T-helper 2 cell treated with Interferon-gamma antibody and Interleukin-4, amounts not matched to agents 5 μg/mL and 100 μg/mL, for 36 hours (primary cell): ENCODE measurements at places on chromosomes 7 and 10.

DNA sequence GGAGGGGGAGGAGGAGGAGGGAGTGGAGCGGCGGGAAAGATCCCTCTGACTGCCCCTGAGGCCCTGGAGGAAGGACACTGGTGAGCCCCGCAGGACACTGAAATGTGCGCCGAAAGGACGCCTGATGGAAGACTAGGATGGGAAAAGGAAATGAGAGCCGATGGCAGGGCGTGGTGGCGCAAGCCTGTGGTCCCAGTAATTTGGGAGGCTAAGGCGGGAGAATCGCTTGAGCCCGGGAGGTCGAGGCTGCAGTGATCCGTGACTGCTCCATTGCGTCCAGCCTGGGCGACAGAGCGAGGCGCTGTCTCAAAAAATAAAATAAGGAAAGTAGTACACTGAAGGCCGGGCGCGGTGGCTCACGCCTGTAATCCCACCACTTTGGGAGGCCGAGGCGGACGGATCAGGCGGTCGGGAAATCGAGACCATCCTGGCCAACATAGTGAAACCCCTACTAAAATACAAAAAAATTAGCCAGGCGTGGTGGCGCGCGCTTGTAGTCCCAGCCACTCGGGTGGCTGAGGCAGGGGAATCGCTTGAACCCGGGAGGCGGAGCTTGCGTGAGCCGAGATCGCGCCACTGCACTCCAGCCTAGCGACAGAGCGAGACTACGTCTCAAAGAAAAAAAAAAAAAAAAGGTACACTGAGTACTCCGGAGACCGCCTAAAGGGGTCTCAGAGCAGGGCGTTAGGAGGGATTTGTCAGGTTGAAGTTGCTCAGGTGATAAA is 561 bp upstream of the HNRNPF start:
- peak overlapping the region; percentile 97 for H3K4me3 ChIP-seq
- DNase-seq: peak; percentile 63
- H3K36me3 ChIP-seq: peaks cover 34% of the 10 kb centered on the region
- H3K4me1 ChIP-seq: peaks cover 15% of the 10 kb centered on the region

- H3K36me3 ChIP-seq: peaks cover 2% of the 10 kb centered on the region
- no peaks in the 10 kb centered on the region for H3K27me3 ChIP-seq
- no peak overlapping the region for H3K27ac ChIP-seq
- peaks cover 5% of the 10 kb centered on the region for H3K4me1 ChIP-seq
- H3K4me3 ChIP-seq: no peak overlapping the region
Measured at GRCh38 chr10:101901340-101901739, 57.7 kb upstream of the KCNIP2 start.

GRCh38 chr7:18515067-18515466 is 19.5 kb downstream of the HDAC9 start:
- H3K4me3 ChIP-seq: no peak overlapping the region
- H3K4me1 ChIP-seq: no peaks in the 10 kb centered on the region
- no peaks in the 10 kb centered on the region for H3K27me3 ChIP-seq
- no peak for DNase-seq

DNA sequence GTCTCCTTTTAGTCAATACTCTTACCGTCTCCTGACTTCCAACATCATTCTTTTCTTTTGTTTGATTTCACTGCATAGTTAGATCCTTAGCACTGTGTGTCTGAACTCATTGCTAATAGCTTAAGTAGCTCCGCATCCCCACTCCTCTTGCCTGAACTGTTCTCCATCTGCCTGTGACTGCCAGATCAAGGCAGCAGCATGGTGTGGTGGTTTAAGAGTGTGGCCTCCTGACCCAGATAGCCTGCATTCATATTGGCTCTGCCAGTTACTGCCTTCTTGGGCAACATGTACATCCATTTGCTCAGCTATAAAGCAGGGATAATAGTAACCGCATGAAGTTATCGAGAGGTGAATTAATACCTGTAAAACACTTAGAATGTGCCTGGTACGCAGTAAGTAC is 50.8 kb downstream of the SUFU start:
- H3K27ac ChIP-seq: no peak overlapping the region
- no peak for DNase-seq
- no peaks in the 10 kb centered on the region for H3K27me3 ChIP-seq
- H3K36me3 ChIP-seq: peaks cover 11% of the 10 kb centered on the region

- H3K4me3 ChIP-seq: no peak overlapping the region
Measured at GRCh38 chr7:71348821-71349681, 217.1 kb downstream of the GALNT17 start.

DNA sequence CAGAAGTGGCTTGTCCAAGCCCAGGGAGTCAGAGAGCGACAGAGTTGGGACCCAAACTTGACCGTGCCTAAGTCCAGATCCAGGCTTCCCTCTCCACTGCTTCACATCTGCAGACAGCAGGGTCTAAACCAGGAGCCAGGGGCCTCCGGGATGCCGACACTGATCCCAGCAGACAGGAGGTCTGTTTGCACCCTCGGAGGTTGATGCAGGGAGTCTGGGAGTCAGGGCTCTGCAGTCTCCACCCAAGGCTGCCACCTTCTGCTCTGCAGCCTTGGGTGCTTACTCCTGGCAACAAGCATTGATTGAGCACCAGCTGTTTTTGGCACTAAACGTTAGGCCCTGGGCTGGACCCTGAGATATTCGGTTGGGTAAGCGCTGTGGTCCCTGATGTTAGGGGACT is 21.0 kb downstream of the ELFN1 start:
- H3K4me3 ChIP-seq: no peak overlapping the region
- no peak for DNase-seq
- no peaks in the 10 kb centered on the region for H3K4me1 ChIP-seq
- H3K27ac ChIP-seq: no peak overlapping the region
- H3K27me3 ChIP-seq: peaks cover 5% of the 10 kb centered on the region

GRCh38 chr10:120825878-120826769 is 25.0 kb upstream of the WDR11 start:
- no peaks in the 10 kb centered on the region for H3K4me1 ChIP-seq
- no peaks in the 10 kb centered on the region for H3K36me3 ChIP-seq
- no peak overlapping the region for H3K4me3 ChIP-seq
- no peak overlapping the region for H3K27ac ChIP-seq

GRCh38 chr7:150338166-150338829 is 3.1 kb downstream of the RARRES2 start:
- no peaks in the 10 kb centered on the region for H3K36me3 ChIP-seq
- DNase-seq: no peak
- H3K4me3 ChIP-seq: no peak overlapping the region
- H3K4me1 ChIP-seq: no peaks in the 10 kb centered on the region

- DNase-seq: no peak
- H3K4me1 ChIP-seq: peaks cover 5% of the 10 kb centered on the region
- H3K27me3 ChIP-seq: no peaks in the 10 kb centered on the region
- H3K36me3 ChIP-seq: no peaks in the 10 kb centered on the region
- peak overlapping the region; percentile 44 for H3K4me3 ChIP-seq
- H3K27ac ChIP-seq: no peak overlapping the region
Measured at GRCh38 chr7:93980744-93981479, 23.2 kb downstream of the BET1 start.
